ENCODE measurements at places on chromosomes 3 and 15.

- no peak for DNase-seq
These were observed 312.0 kb upstream of the CCDC54 start for GRCh38 chr3:107065094-107065861.

DNA sequence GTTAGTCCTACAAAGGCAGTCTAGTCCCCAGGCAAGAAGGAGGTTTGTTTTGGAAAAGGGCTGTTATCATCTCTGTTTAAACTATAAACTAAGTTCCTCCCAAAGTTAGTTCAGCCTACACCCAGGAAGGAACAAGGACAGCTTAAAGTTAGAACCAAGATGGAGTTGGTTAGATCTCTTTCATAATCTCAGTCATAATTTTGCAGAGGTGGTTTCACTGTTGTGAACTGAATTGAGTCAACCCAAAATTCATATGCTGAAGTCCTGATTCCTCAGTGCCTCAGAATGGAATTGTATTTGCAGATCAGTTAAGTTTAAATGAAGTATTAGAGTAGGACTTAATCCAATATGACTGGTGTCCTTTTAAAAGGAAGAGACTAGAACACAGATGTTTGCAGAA, 101.0 kb upstream of the C3orf80 start:
- no peak for DNase-seq

DNA sequence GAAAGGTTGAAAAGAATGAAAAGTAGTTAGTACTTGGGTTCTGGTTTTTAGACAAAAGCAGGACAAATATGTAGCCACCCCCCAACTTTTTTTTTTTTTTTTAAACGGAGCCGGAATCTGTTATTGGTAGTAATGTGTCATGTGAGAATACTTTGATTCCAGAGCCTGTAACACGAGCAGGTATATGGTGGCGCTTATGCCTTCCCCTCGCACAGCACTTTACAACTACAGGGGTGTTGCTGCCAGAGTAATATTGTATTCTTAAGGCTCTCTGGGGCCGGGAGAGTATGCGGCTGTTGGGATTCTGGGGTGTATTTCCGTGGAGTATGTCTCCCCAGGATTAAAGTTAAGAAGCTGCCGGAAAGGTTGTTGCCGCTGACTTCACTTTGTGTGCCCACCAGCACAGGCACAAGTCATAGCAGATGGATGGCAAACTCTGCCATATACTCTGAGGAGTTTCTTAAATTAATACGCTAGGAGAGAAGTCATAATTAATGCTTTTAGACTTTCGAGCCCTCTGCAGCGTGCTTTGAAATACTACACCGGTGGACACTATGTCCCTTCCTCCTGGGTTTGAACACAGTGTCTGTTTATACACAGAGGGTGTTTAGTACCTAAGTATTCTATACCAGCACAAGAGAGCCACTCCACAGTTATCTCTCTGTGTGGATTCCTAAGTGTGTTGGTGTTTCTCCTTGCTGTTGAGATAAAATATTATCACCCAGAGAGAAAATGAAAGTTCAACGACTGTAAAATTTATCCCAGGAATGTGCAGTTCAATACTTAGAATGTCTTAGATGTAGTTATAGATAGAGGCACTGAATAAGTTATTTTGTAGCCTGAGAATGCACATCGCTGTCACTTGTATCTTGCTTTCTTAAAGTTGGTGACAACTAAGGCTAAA, 1.4 kb downstream of the MBNL1 start:
- no peak for DNase-seq

GRCh38 chr3:148466143-148466542, 231.6 kb upstream of the AGTR1 start:
- no peak for DNase-seq

DNA sequence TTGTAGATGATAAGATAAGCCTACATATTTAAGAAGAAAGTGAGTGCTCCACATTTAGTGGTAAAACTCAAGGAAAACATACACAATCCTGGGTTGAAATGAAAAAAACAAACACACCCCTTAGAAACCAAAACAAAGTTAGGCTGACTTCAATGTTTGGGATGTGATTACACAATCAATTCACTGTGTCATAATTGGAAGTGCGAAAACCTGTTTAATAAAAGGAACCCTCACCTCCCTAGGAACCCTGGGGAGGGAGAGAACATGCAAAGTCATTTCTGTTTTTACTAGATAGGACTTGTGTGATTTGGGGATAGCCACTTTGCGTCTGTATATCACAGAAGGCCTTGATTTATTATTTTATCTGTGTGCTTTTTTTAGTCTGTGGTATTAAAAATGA, 275.0 kb downstream of the NFKBIZ start:
- no peak for DNase-seq

DNA sequence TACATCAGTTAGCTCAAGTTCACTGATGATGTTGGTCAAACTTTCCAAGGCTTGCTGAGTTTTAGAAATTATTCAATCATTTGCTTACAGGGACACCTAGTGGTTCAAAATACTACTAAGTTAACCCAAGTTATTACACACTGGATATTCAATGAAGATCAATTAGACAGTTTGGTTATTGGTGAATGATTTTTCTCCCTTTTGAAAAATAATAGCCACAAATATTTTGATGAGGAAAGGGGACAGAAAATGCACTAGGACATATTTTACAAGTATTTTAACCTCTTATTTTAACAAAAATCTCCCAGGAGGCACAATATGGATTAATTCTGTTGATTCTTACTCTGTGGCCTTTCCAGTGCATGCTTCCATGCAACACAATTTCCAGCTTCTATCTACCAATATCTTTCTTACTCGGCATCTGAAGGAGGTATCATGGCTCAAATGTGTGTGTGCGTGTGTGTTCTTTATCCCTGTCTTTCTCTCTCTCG, 20.1 kb upstream of the GOLGA6L2 start:
- no peak for DNase-seq

DNA sequence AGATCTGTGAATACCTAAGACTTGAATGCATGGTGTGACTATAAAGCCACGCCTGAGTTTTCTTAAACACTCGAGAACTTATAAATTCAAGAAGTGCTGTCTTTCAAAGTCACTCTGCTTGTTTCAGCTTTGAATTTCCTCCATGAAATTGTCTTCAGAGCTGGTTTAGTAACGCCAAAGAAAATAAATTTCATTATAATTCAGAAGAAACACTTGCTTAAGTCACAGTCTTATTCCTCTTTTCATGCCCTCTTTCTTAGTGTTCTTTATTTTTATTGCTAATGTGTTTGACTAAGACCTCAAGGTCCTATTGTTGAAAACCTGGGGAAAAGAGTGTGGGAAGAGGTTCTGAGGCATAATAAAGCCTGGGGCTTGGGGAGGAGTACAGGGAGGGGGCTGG, 3.3 kb upstream of the RCN2 start:
- DNase-seq = no peak

- no peak for DNase-seq
These were observed 185.8 kb upstream of the TTC14 start for GRCh38 chr3:180416111-180416594.

DNA sequence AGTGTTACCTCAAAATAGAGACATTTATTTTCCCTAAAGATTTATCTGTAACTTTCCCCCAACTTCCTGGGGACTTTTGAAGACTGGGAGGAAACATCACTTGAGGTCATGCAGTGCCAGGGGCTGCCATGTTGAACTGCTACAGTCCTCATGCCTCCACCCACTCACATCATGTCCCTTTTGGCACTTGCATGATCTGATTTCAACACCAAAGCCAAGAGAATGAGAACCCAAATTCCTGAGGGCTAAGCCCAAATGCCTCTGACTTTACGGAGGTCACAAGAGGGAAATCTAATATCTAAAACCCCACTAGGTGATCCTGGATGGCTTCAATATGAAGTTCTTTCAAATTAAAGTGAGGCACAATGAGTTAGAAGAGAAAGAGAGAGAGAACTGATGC, 213.1 kb downstream of the NTRK3 start:
- DNase-seq = no peak

DNA sequence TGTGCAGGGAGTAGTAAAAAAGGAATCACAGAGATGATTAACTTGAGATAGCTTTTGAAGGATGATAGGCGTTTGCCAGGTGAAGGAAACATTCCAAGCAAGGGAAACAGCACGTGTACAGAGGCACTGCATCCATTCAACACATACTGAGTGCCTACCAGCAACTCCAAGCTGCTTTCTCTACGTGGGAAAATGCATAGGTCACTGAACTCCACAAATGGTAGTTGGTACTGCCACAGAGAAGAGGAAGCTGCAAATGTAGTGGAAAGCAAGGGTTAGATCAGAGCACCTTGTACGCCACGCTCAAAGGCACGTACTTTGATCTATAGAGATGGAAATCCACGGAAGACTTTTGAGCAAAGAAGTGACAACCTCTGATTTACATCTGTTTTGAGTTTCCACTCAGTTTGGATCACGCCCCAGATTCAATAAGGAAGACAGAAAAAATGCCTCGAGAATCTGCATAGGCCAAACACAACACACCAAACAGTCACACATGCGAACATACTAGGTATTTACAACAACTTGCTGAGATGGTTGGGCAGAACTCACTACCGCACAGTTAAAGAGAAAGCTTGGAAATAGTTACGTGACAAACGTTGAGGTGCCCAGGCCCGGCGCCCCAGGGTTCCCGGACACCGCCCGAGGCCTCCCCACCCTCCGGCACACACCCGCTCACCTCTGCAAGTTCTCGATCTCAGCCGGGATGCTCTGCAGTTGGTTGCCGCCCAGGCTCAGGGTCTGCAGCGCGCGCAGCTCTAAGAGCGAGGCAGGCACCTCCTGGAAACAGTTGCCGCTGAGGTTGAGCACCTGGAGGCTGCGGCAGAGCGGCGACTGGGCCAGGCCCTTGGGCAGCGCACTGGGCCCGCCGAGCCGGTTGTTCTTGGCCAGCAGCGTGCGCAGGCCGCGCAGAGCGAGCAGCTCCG, 826 bp downstream of the LRRC58 start:
- no peak for DNase-seq
